SK-N-SH (cell line): ENCODE measurements at places on chromosomes 2 and 18.

- peak; percentile 97 for DNase-seq
Measured at GRCh38 chr2:241217320-241218031, 29.0 kb downstream of the ANO7 start.

- DNase-seq = no peak
Measured at GRCh38 chr2:27857417-27858172, 32.6 kb downstream of the RBKS start.

DNA sequence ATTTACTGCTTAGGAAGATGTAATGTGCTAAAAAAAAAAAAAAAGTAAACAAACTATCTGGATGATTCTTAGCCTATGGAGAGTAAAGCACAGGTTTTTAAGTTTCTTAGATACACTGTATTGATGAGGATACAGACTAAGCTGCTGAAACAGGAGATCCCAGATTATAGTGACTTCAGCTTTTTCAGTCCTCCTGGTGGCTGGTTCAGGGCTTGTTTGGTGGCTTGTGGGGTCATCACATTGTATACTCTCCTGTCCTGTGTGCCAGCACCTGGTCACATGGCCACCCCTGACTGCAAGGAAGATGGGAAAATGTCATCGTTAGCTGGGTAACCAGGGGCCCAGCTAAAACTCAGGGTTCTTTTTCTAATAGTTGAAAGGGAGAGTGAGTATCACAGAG, 31.4 kb downstream of the RAB31 start:
- no peak for DNase-seq

DNA sequence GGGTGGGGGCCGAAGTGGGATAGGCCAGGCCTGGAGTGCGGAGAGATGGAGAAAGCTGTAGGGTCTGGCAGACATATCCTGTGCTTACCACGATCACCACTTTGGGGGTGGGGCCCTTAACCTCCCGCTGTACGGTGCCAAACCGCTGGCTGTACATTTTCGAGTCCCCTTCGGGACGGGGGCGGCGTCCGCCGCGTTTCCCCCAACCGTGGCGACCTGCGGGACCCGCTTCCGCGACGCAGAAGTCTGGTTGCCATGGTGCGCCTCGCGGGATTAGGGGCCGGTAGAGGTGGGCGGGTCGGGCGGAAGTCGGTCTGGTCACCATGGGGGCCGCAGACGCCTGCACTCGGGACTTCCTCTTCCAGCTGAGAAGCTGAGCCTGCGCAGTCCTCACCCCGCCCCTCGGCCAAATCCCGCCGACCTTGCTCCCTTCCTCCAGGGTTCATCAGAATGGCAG, at the start of gene CFAP53:
CFAP53 (minus strand) TSS at position 248 of the 457 bp plus-strand sequence; CDS start at position 157, 91 bp downstream.
- DNase-seq = peak; percentile 99

- DNase-seq = no peak
Measured at GRCh38 chr2:157559061-157559460, 69.6 kb downstream of the ACVR1C start.

- DNase-seq = no peak
Measured at GRCh38 chr2:16013359-16013911, 73.1 kb downstream of the MYCN start.

DNA sequence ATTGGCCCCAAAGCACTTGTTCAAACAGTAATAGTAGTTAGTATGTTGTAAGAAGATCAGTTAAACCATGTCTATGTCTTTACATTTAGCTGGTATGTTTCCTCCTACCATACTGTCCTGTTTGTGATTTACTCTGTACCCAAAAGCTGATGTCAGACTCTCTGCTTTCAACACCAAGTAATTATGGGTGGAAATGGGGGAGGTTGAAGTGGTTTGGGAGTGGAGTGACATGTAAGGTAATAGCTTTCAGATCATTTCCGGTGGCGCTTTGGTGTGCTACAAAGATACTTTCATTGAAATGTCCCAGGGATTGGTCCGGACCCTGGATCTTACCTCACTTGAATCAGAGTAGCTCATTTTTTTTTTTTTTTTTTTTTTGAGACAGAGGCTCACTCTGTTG, 39.7 kb upstream of the TGIF1 start:
- DNase-seq = no peak

- no peak for DNase-seq
Measured at GRCh38 chr2:43414586-43415135, 181.2 kb downstream of the THADA start.

DNA sequence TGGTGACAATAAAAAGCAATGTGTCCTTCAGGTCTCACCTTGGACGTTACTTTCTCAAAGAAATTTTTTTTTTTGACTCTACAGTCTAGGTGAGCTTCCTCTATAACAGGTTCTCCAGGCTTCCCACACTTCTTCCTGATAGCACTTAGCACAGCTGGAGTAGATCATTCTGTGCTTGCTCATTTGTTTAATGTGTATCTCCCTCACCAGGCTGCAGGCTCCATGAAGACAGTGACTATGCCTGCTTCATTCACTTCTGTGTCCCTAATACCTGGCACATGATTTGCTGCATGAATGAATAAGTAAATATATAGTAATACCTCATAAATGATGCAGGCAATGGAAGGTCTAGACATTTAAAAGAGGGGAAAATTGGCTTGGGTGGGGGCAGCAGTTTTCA, 109.9 kb upstream of the CD302 start:
- no peak for DNase-seq

- no peak for DNase-seq
Measured at GRCh38 chr2:132466428-132467028, 49.9 kb downstream of the GPR39 start.

DNA sequence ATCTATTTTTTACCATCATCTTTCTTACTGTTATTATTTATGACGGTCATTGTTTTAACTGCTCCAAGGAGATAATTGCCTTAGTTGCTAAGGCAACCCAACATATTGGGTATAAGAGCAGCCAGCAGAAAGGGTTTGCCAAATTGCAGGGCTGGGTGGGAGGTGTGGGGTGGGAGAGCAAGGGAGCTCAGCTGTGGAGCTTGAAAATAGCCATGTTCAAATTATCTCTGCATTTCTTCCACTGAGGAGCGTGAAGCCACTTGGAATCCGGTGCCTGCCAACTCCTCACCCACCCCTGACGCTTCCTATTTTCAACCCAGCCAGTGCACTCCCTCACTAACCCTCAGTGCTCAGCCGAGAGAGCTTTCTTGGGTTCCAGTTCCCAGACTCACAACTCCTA, 60.8 kb downstream of the SETBP1 start:
- no peak for DNase-seq

DNA sequence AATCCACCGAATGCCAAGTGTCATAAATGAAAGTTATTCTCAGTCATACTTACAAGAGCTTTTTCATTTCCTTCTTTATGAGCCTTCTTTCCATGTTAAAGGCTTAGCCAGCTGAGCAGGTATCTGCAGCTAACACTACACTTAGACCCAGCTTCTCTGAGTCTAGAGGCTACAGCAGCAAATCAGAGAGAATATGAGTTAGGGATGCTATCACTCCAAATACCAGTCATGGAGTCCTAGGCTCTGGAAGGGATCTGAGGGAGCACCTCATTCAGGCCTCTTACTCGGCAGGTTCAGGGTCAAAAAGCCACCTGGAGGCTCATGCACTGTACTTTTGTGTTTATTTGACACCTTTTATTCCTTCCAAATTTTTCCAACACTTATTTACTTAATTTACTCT, 2.9 kb downstream of the C2orf80 start:
- no peak for DNase-seq
